ENCODE measurements at places on chromosomes 1 and 21.

DNA sequence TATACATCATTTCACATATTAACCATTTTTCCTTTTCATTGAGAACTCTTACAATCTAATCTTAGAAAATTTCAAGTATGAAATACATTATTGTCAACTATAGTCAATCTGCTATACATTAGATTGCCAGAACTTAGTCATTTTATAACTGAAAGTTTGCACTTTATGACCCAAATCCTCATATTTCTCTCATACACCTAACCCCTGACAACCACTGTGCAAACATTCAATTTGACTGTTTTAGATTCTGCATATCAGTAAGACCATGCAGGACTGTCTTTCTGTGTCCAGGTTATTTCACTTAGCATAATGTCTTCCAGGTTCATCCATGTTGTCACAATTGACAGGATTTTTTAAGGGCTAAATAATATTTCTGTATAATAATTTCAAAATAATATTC lies 1299.0 kb upstream of the B3GALT2 start:
- no peak for DNase-seq

GRCh38 chr1:214840356-214840755 lies 237.4 kb downstream of the CENPF start:
- no peak for DNase-seq

- no peak for DNase-seq
Observed at GRCh38 chr1:243234978-243235647, 20.0 kb downstream of the CEP170 start.

GRCh38 chr1:159790237-159790917 lies 9.6 kb downstream of the DUSP23 start:
- no peak for DNase-seq

- DNase-seq, result no peak
Observed at GRCh38 chr21:35976929-35977328, 83.4 kb downstream of the SETD4 start.

GRCh38 chr1:207035877-207036551 lies 3.5 kb upstream of the C1orf116 start:
- no peak for DNase-seq

GRCh38 chr1:181113059-181113641 lies 24.6 kb downstream of the IER5 start:
- DNase-seq, result no peak

DNA sequence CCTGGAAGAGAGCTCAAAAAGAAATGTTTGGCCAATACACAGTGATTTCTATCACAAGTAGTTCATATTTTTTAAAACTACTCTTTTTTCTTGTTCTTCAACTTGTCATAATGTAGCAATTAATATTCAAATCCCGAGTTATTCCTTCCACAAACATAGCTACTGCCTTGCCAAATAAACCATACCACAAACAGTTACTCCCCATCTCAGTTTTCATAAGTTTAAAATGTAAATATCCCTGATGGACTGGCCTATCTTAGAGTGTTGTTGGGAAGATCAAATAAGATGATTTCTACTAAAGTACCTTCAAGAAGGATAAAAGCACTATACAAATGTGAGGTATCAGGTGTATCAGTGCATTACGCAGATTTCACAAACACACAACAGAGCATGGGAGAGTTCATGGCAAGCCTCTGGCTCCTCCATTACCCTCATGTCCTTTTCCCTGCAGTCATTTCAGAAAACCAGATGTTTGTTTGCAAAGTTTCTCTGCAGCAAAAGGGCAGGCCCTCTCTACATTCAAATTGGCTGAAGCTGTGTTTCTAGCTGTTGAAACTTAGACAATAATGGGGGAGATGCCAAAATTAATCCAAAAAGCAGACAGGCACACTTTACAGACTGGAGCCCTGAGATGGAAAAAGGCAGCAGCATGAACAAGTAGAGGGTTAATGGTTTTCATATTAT lies 16.1 kb downstream of the WLS start:
- no peak for DNase-seq
